Stimulated activated CD8-positive, alpha-beta memory T cell treated with anti-CD3 and anti-CD28 coated beads, Interleukin-4, amount 100 ng/mL, for 1 hour (primary cell): ENCODE measurements at places on chromosomes 1 and 21.
A peak's percentile ranks its signal among the peaks of the same experiment; 100 is the strongest.

GRCh38 chr1:146021050-146021445, 487 bp downstream of the HJV start:
- no peak for DNase-seq

DNA sequence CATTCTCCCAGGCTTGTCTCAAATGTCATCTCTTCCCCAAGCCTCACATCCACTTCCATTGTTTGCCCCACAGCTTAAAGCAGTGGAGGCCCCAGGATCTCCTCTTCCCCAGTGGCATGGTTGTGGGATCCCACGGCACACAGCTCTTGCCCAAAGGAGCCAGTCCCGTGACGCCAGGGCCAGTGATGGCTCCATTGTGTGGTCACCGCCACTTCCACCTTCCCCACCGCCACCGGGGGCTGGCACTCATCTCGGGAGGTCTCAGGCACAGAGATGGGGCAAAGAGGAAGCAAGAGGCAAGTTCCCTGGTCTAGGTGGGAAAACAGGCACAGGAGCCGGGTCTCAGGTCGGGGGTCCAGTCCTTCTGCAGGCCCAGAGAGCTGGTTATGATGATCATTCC, 22.9 kb upstream of the ALDH4A1 start:
- no peak for DNase-seq

GRCh38 chr21:25584833-25585676, 22.2 kb downstream of the MRPL39 start:
- no peak for DNase-seq

GRCh38 chr1:178344513-178345091, 152.2 kb downstream of the CLEC20A start:
- no peak for DNase-seq

GRCh38 chr1:3345792-3346191, 108.7 kb upstream of the ARHGEF16 start:
- no peak for DNase-seq

DNA sequence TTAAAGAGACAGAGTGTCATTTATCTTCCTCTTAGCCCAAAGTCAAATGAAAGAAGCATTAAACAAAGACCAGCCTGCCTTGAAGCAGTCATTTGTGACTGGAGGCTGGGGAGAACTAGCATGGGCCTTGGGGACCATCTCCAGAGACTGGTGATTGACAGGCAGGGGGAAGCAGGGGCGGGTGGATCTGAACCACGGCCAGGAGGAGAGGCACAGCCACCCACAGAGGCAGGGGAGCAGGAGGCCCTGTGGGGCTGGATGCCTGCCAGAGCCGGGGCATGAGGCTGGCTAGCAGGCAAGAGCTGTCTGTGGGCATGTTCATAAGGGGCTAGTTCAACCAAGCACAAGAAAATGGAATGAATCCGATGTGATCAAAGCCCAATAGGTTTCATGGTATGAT, 73.9 kb downstream of the PLXNA2 start:
- no peak for DNase-seq

GRCh38 chr1:22662986-22663408, 10.0 kb downstream of the C1QB start:
- no peak for DNase-seq

GRCh38 chr1:53738205-53739108, 507 bp downstream of the GLIS1 start:
- no peak for DNase-seq

DNA sequence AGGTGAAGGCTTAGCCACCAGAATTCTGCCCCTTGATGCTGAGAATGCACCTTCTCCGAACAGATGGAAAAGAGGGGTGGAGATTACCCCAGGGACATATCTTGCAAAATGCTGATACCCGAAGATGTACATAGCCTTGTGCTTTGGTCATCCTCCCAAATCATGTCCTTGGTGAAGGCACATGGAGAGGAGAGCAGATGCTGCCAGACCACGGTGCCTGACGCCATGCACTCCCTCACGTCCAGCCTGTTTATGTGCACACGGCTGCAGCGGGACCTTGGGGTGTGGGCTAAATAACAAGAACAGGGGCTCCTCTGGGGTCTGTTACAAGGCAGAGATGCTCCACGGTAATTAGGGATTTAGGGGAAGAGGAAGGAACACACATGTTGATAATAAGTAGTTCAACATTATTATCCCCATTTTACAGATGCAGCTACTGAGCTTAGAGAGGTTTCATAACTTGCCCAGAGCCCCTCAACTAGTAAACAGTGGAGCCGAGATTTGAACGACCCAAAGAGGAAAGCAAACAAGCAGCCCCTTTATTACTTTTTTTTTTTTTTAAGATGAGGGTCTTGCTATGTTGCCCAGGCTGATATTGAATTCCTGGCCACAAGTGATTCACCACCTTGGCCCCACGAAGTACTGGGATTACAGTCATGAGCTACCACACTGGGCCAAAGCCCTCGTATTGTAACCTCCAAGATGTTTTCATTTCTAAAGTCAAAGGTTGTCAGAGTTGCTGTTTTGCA, 12.9 kb downstream of the EPHX1 start:
- no peak for DNase-seq

DNA sequence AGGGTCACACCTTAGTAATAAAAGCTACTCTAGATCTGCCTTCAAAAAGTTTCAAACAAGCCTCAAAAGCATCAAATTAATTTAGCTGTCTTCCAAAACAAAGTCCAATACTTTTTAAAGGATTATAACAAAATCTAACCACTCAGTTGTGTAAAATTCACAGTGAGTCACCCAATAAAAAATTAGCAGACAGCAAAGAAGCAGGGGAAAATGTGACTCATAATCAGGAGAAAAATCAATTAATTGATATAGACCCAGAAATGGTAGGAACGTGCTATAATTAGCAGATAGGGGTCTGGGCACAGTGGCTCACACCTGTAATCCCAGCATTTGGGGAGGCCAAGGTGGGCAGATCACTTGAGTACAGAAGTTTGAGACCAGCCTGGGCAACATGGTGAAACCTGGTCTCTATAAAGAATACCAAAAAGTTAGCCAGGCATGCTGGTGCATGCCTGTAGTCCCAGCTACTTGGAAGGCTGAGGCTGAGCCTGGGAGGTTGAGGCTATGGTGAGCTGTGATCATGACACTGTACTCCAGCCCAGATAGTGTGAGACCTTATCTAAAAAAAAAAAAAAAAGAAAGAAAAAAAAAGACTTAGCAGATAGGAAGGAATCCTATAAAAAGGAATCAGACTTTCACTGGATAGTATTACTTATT, 8.1 kb upstream of the MYOG start:
- no peak for DNase-seq

GRCh38 chr1:198462365-198463019, 78.0 kb downstream of the ATP6V1G3 start:
- DNase-seq, result no peak

DNA sequence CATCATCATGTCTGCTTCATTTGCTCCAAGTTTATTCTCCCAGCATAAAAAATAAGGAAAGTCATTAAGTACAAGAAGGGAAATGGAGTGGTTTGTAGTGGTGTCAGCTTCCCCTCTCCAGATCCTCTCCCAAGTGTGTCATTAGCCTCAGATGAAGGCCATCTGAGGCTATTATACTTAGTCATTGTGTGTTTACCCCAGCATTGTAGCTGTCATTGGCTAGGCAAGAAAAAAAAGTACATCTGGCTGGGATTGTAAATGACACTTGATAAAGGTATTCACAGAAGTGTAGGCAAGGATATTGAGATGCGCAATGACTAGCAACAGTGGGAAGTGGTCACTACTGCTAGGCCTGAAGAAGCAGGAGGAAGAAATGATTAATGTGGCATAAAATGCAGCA, 316.9 kb upstream of the SGIP1 start:
- no peak for DNase-seq

DNA sequence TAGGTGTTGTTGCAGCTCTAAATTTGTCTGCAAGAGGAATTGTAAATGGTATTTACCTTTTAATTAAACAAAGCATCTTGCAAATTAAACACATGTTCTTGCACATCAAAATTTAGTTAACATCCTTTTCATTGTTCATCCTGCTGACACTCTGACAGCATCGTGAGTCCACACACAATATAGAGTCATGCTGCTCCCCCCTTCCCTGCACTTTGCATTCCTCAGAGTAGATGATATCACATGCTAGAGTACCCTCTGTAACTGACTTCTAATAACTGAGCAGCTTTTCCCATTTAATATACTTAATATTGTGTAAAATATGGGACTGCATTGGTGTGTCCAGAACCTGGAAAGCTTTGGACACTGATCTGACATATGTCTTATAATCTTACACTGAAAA, 138.8 kb upstream of the DPYD start:
- DNase-seq, result no peak

DNA sequence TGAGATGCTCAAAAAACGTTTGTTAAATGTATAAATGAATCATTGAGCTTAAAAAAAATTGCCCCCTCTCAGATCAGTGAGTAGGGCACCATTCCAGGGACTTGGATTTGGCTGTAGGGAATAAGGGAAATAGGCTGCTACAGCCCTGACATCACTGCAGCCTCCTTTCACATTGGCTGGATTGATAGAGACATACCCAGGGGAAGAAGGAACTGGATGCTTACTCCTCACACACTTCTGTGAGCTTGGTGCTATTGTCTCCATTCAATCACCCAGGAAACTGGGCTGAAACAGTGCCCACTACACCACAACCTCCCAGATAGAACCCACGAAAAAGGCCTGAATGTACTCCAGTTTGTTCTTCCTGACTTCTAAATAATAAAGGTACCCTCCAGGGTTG, 87.2 kb downstream of the TGFBR3 start:
- DNase-seq, result no peak

DNA sequence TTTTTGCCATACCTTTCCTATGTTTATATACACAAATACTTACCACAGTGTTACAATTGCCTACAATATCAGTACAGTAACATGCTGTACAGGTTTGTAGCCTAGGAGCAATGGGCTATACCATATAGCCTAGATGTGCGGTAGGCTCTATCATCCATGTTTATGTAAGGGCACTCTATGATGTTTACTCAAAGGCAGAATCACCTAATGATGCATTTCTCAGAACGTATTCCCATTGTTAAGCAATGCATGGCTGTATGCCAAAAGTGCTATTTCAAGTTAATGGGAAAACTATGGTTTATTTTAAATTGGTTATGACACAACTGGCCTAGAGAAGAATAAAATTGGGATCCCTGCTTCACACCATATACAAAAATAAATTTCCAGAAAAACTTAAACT, 36.9 kb upstream of the DISP1 start:
- DNase-seq, result no peak

GRCh38 chr1:61268546-61269240, 186.3 kb downstream of the NFIA start:
- no peak for DNase-seq

DNA sequence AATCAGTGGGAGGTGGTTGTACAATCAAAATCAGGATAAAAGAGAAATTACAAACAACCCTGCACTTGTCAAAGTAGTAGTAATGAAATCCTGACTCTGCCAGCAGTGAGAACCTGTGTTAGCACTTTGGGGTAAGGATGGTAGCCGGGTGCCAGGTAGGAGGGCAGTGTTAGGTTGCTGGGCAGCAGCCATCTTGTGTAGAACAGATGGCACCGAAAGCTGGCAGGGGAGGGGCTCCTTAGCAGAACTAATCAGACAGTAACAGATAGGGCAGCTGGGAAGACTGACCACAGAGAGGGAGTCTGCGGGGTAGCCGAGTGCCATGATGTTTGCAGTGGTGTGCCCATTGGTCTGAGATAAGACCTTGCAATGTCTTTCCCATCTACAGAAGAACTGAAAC, 137.3 kb downstream of the SDCCAG8 start:
- no peak for DNase-seq

- peak; percentile 14 for DNase-seq
Observed at GRCh38 chr1:36553591-36554322, 71.0 kb upstream of the CSF3R start.

GRCh38 chr1:117646007-117646811, 40.4 kb downstream of the TENT5C start:
- DNase-seq, result no peak
